ENCODE measurements at places on chromosomes 13 and 19.

- peak; percentile 24 for DNase-seq
These were observed 4.1 kb downstream of the TLE2 start for GRCh38 chr19:3024870-3025548.

DNA sequence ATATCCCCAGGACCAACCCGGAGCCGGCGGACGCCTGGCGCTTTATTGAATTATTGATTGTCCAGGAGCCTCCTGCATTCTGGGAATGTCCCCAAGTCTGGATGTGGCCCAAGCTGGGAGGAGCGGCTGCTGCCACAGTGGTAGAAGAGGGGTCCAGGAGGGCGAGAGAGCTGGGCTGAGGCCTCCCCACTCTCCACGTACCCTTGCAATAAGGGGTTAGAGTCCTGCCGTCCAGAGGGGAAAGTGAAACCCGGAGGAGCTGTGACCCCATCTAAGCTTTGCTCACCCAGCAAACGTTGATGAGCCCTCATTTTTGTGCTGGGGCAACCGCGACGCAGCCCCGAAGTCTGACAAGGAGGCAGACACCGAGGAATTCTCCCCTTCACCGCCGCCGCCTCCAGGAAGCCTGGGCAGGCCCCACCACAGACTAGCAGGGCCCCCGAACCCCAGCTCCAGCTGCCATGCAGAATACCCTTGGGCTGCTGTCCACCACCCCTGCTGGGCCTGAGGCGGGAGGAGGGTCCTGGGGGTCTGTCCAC is 1.4 kb upstream of the C2CD4C start:
- no peak for DNase-seq

DNA sequence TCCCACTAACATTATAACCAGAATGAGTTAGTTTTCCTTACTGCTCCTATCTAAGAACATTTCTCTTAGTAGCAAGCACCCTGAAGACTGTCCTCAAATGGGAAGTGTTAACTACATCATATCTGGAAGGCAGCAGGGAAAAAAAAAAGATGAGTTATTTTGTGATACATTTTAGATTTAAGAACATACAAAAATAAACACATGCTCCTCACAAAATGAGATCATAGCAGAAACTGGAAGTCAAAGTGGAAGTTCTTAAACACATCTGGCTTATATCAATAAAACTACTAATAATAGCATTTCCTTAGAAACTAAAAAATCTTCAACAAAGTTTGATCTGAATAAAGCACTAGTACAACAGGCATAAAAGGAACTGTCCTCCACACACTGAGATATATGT is 70.4 kb downstream of the SLITRK6 start:
- DNase-seq, result no peak

GRCh38 chr13:75173457-75174356 is 308.3 kb downstream of the TBC1D4 start:
- no peak for DNase-seq

GRCh38 chr13:55653497-55653896 is 1487.2 kb upstream of the PRR20A start:
- no peak for DNase-seq

DNA sequence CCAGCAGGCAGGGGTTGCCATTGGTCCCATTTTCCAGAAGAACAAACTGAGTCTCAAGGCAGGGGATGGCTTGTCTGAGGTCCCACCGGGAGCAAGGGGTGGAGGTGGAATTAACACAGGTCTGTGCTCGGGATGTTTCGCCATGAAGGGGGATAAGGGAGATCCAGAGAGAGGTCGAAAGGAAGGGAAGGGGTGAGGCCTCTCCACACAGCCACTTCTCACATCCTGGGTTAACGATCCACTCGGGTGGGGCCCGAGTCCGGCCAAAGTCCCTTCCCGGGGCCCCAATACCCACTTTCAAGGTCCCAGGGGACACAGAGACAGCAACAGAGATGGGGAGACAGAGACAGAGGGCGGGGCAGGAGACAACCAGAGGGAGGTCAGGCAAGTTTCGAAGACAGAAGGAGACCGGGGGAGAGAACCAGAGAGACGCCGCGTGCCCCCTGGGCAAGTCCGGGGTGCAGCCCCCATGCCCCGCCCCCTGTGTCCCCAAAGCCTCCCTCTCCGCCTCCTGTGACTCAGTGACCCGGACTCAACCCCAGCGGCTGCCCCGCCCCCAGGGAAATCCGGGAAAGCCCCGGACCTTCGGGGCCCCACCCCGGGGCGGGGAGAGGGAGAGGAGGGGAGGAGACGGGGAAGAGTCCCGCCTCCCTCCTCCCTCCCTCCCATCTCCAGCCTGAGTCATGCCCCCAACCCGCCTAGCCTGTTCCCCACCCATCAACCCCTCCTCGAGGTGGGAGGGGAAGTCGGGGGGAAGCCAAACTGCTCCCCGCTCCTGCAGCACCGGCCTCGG is 1.4 kb upstream of the BCL3 start:
- peak; percentile 59 for DNase-seq

Measured in endothelial cell (in vitro differentiated cells).